ENCODE measurements at places on chromosomes 3 and 15.

DNA sequence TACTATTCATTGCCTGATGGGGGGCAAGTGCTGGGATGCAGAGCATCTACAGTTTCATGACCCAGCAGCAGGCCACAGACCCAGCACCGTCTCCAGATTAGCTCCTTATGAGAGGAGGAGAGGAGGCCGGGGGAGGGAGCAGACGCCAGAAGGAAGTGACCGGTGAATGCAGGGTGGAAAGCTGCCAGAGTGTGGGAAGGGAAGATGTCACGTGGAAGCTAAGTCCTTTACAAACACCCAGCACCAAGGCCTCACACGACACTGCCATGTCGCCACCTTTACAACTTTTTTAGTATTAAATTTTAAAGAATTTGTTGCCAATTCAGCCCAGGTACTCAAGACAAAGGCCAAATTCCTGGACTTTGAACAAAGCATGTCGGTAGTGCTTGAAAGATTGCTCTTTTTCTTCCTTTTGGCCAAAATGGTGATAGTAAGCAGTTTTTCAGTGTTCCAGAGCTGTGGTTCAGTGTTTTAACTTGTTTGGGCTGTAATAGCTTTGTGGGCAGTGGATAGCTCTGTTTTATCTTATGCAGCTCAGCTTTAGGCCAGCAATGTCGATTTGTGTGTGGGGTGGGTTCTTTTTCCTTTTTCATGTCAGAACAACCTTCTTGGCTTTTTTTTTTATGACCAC is 58.2 kb downstream of the ZBTB38 start:
- DNase-seq: no peak

- no peak for DNase-seq
Observed at GRCh38 chr3:107956991-107957900, 133.6 kb downstream of the CD47 start.

- DNase-seq: no peak
Observed at GRCh38 chr3:164320962-164321361, 757.3 kb downstream of the SI start.

DNA sequence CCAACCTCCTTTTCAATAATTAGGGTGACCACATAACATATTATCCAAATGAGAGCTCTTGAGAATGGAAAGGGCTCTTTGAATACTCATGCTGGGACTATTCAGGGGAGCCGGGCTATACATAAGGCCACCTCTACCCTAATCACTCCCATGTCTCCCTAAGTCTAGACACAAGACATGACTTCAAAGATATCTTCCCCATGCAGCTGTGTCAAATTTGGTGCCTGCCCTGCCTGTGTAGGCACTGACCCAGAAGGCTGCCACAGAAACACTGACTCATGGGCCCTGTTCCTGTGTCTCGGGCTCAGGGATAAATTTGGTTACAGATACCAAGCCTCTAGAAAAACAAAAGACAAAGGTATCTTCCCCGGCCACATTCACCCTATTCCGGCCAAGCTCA is 70.3 kb downstream of the MYLK start:
- no peak for DNase-seq

All from stimulated activated CD4-positive, alpha-beta T cell treated with anti-CD3 and anti-CD28 coated beads, Interleukin-1b, Interleukin-23, amount 100 ng/mL, for 4 hours (primary cell).